GM10248 (cell line): ENCODE measurements at places on chromosomes 16 and 17.

DNA sequence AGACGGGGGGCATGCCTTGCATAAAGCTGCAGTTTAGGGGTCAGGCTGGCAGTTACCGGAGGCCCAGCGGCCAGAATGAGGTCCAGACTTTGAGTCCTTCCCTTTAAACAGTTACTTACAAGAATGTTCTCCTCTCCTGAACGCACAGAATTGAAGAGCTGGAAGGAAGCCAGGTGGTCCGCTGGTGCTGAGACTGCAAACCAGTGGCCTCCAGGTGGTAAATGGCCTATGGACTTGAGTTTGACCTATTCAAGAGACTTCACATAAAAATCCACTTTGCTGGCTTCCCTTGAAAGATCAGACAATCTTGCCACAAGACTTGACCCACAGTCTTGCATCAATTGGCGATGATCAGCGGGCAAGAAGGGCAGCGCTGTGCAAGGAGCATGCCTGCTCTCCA lies 14.7 kb upstream of the SEZ6 start:
- DNase-seq = no peak

- DNase-seq = no peak
These were observed 39.8 kb downstream of the SLC6A2 start for GRCh38 chr16:55695595-55695994.

DNA sequence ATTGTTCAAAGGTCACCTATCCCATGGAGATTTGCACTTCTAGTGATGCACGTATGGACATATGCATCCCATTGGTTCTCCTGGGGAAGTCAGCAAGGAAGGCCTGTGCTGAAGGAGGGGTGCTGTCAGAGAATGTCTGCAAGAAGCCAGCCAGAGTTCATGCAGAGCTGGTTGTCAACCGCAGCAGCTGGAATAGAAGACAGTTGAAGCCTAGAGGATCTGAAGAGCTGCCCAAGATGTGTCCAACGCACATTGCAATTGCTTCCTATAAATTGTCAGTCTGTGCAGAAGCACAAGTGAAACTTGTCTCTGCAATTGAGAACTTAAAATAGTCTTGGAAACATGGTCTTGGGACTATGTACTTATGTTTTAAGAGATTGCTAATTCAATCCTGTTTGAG lies 82.1 kb upstream of the CNTNAP4 start:
- DNase-seq = no peak

GRCh38 chr16:75343941-75344340 lies 89.4 kb downstream of the CFDP1 start:
- DNase-seq = no peak

- DNase-seq = peak; percentile 23
These were observed 666 bp upstream of the METTL9 start for GRCh38 chr16:21598701-21599121.
